ENCODE measurements at places on chromosomes 11 and 22. TPM values are rescaled to one million over a fixed set of nuclear protein-coding genes. Genes with fewer than 3 reads are reported as not detected.

The OR5B21 gene
- total RNA-seq: 0.35 TPM

The SYT13 gene
- total RNA-seq: not detected

The MYEOV gene
- total RNA-seq: not detected

The MMP3 gene
- not detected for total RNA-seq

The SMTNL1 gene
- not detected for total RNA-seq

The MMP10 gene
- 0.58 TPM for total RNA-seq

The LMO1 gene
- total RNA-seq: not detected

The C11orf21 gene
- total RNA-seq: 68.3 TPM

DNA sequence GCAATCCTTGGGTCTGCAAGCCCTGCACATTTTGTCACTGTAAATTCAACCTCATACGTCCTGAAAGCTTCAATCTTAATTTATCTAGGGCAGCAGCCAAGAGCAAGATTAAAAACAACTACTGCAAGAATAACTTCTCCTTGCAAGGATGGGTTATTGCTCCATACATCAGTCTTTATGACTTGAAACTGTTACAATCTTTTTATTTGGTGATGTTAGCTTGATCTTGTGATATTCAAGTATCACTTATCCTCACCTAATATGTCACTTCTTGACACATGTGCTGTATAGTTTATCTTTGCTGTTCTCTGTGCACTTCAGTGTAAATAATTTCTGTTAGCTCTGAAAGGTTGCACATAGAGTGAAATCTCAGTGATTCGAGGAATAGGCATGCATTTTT lies 14.7 kb upstream of the APLP2 start:
- no peak overlapping the region for H3K27ac ChIP-seq
- peaks cover 18% of the 10 kb centered on the region for H3K27me3 ChIP-seq
- H3K4me3 ChIP-seq: no peak overlapping the region
- DNase-seq: no peak

DNA sequence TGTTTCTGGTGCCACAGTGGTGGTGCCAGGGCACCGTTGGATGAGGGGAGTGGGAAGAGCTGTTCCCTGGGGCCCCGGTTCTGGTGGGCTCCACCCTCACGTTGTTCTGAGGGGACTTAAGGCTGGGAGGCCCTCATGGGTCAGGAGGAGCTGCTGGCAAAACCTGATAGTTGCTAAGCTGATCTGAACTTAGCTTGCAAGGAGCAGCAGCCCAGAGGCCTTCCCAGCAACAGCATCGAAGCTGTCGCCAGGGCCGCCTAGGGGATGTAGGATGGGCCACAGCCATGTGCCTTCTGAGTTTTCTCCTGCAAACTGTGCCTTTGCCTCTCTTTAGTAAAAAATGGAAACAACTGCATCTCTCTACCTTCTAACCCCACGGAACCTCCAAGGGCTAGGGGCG lies 240.2 kb downstream of the TBC1D22A start:
- H3K4me1 ChIP-seq: peaks cover 24% of the 10 kb centered on the region
- H3K27ac ChIP-seq: no peak overlapping the region
- H3K27me3 ChIP-seq: no peaks in the 10 kb centered on the region
- no peak for DNase-seq
- H3K36me3 ChIP-seq: peaks cover 4% of the 10 kb centered on the region

- no peak overlapping the region for H3K27ac ChIP-seq
- H3K36me3 ChIP-seq: no peaks in the 10 kb centered on the region
- no peak overlapping the region for H3K4me3 ChIP-seq
- DNase-seq: no peak
- no peaks in the 10 kb centered on the region for H3K27me3 ChIP-seq
Measured at GRCh38 chr22:16586991-16587390, 5.6 kb downstream of the CCT8L2 start.

GRCh38 chr11:96107143-96107824 lies 183.4 kb upstream of the MTMR2 start:
- no peak for DNase-seq
- no peak overlapping the region for H3K4me3 ChIP-seq
- H3K27ac ChIP-seq: no peak overlapping the region
- H3K36me3 ChIP-seq: peaks cover 3% of the 10 kb centered on the region

DNA sequence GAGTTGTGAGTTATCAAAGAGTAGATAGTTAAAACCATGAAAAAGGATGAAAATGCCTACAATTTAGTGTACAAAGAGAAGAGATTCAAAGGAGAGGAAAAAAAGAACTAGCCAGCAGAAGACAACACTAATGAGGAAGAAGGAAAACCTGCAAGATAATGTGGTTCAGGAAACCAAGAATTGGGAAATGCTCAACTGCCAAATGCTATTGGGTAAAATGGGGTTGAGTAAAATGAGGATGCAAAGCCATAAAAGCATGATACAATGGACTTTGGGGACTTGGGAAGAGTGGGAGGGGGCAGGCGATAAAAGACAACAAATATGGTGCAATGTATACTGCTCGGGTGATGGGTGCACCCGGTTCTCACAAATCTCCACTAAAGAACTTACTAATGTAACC lies 7.6 kb upstream of the OR52K2 start:
- peaks cover 10% of the 10 kb centered on the region for H3K27me3 ChIP-seq
- no peak for DNase-seq
- no peak overlapping the region for H3K4me3 ChIP-seq
- no peaks in the 10 kb centered on the region for H3K36me3 ChIP-seq
- no peaks in the 10 kb centered on the region for H3K4me1 ChIP-seq

- peaks cover under 1% of the 10 kb centered on the region for H3K4me1 ChIP-seq
- H3K4me3 ChIP-seq: no peak overlapping the region
- H3K27me3 ChIP-seq: no peaks in the 10 kb centered on the region
- peak; percentile 59 for DNase-seq
Measured at GRCh38 chr11:118415739-118416068, 14.3 kb downstream of the ATP5MG start.

DNA sequence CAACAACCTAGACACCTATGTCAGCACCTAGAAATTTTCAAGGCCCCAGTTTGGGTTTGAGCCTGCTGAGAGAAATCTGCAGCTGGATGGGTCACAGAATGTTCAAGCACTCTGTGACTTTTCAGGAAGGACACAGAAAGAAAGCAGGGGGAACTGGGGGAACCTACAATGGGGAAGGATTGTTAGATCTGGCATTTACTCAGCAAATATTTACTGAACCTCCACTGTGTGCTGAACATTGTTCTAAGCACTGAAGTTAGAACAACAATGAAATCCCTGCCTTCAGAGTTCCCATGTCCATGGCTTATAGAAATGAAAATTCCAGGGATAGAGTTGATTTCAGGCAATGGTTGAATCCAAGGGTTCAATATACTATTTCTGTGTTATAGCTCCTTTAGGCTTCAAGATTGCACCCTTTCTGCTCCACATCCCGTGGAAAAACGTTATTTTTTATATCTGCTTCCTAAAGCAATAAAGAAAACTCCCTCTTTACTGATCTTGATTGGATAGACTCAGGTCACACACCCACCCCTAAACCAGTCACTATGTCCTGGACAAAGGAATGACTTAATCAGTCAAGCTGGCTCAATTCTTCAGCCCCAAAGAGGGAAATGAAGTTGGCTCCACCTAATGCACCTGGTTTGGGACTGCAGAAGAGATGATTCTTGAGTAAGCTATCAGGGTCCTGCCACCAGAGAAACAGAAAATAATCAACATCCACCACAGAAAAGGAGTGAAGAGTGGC lies 95.1 kb downstream of the OR5AK2 start:
- H3K4me3 ChIP-seq: no peak overlapping the region
- H3K27me3 ChIP-seq: no peaks in the 10 kb centered on the region
- DNase-seq: no peak
- no peaks in the 10 kb centered on the region for H3K36me3 ChIP-seq

DNA sequence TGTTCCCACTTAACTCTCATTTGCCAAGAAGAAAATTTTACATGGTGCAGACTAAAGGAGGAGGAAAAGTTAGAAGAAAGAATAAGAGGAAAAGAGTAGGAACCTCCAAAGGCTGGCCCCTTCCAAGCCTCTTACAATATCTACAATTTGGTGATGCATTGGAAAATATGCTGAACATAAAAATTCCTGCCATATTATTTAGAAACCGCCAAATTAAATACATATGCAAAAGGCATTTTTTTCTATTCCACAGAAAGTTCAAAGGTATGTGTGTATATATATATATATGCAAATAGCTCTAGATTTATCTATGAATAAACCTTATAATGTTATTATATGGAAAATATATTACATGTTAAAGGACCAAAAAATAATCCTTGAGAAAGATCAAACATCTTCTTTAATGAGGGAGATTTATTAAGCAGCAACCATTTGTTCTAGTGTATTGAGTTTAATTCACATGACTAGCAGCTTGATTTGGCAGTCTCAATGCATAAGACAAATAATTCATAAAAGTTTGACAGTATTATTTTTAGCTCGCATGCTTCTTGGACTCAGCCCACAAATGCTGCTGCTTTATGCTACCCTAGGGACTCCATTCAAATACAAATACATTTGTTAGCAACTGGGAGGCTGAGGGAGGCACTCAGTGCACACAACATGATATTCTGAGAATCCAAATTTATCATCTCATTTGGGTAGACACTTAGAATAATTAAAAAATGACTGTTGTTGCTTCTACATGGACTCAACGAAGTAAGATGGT lies 184.9 kb downstream of the SBF2 start:
- no peaks in the 10 kb centered on the region for H3K4me1 ChIP-seq
- no peak overlapping the region for H3K27ac ChIP-seq
- no peak for DNase-seq
- H3K4me3 ChIP-seq: no peak overlapping the region

DNA sequence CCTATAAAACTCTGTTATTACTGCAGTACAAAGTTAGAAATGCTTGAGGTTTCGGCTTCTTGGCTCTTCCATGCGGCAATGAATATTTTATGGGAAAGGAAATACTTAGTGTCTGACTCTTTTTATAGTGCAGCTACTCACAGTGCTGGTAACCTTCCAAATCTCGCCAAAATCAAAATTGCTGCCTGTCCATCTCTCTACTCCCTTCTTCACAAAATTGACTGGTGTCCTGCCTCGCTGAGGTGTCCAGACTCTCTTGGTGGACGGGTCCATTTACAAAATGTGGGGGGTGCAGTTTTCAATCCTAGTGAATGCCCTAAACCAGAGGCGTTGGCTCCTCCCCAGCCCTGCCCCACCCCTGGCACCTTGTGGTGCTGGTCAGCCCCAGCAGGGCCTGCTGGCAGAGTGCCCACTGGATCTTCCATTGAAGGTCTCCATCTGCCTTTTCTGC lies 73.5 kb downstream of the ZBTB16 start:
- no peak overlapping the region for H3K4me3 ChIP-seq
- no peaks in the 10 kb centered on the region for H3K36me3 ChIP-seq
- no peak overlapping the region for H3K27ac ChIP-seq

GRCh38 chr11:123404676-123405075 lies 25.4 kb upstream of the GRAMD1B start:
- no peak overlapping the region for H3K27ac ChIP-seq
- H3K36me3 ChIP-seq: no peaks in the 10 kb centered on the region
- H3K4me3 ChIP-seq: no peak overlapping the region
- no peaks in the 10 kb centered on the region for H3K27me3 ChIP-seq
- H3K4me1 ChIP-seq: peaks cover 37% of the 10 kb centered on the region

- no peak overlapping the region for H3K4me3 ChIP-seq
- H3K36me3 ChIP-seq: no peaks in the 10 kb centered on the region
- DNase-seq: no peak
- no peak overlapping the region for H3K27ac ChIP-seq
- peaks cover 7% of the 10 kb centered on the region for H3K27me3 ChIP-seq
Measured at GRCh38 chr11:60790726-60791125, 5.6 kb downstream of the MS4A10 start.

DNA sequence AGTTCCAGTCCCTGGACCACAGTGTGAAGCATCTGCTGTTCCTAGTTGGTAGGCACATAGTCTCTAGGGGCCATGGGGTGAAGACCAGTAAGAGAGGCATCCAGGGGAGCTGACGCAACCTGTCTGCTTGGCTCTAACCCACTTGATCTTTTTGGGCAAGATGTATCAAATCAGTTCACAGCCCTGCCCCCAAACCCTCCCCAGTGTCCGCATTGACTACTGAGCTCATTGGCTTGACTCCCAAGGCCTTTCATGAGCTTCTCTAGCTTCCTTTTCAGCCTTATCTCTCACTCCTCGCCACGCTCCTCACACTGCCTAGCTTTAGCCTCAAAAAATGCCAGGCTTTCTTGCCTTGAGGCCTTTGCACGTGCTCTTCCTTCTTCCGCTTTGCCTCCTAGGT lies 29.7 kb upstream of the ABCC8 start:
- no peak for DNase-seq
- H3K4me1 ChIP-seq: no peaks in the 10 kb centered on the region
- H3K27ac ChIP-seq: no peak overlapping the region
- no peaks in the 10 kb centered on the region for H3K27me3 ChIP-seq

DNA sequence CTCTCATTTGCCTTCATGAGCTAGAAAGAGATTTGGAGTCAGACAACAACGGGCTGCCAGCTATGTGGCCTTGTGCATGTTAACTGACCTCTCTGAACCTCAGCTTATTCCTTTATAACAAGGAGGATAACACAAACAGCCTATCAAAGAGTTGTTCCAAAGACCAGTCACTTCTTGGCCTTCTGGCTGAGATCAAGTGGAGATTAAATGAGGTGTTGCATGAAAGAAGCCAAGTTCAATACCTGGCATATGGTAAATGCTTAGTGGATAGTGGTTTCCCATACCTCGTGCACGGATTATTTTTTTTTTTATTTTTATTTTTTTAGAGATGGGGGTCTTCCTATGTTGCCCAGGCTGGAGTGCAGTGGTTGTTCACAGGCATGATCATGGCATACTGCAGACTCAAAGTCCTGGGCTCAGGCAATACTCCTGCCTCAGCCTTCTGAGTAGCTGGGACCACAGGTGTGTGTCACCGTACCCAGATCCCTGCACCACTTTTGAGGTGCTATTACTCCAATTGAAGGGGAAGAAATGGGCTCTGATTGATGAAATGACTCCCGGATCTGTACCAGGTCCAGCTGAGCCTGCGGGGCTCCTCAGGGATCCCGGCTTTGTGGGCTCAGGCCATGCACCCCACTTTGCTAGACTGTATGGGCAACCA lies 4.9 kb downstream of the LGALS1 start:
- peak overlapping the region; percentile 79 for H3K27ac ChIP-seq
- H3K36me3 ChIP-seq: peaks cover 32% of the 10 kb centered on the region
- no peak for DNase-seq
- no peak overlapping the region for H3K4me3 ChIP-seq

DNA sequence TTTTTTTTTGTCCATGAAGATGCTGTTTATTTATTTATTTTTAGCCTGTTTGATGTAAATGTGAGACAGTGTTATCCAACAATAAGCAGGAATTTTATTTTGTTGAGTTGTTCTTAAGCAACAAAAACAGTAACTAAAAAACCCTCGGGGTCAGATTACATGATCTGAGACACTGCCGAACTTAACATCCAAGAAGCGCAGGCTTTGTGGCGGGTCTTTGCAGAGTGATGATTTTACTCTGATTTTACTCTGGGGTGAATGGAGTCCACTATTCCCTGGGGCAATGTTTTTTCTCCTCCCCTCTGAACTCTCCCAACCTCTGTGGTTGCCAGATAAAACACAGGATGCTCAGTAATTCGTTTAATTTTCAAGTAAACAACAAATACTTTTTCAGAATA lies 450.1 kb upstream of the B3GAT1 start:
- H3K27ac ChIP-seq: no peak overlapping the region
- no peaks in the 10 kb centered on the region for H3K27me3 ChIP-seq
- no peaks in the 10 kb centered on the region for H3K4me1 ChIP-seq
- no peak for DNase-seq

DNA sequence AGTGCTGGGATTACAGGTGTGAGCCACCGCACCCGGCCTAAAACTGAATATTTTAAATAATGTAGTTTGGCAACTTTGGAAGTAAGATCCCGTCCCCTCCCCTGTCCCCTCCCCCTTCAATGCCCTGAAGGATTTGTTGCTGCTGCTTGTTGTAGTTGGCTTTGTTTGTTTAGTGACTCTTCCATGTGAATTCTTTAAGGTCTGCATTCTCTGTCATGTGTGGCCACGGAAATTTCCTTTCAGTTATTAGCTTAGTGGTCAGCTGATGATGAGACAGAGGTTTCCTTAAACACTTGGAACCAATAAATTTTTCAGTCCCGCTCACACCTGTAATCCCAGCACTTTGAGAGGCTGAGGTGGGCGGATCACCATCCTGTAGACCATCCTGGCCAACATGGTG lies 109.9 kb downstream of the MPPED1 start:
- no peak overlapping the region for H3K4me3 ChIP-seq
- H3K4me1 ChIP-seq: peaks cover 10% of the 10 kb centered on the region
- no peak overlapping the region for H3K27ac ChIP-seq

All from activated CD4-positive, alpha-beta memory T cell treated with anti-CD3 and anti-CD28 coated beads, Interleukin-2, amount 10 ng/mL, durations not matched to agents 7 days and 5 days (primary cell).